Left forelimb (tissue), 1 donor: ENCODE measurements at places on chromosomes 2 and 18.

- no peak for DNase-seq
Measured at GRCh38 chr2:196390243-196391148, 219.1 kb upstream of the STK17B start.

GRCh38 chr2:85770786-85771409 lies 17.1 kb downstream of the ATOH8 start:
- DNase-seq: no peak

GRCh38 chr18:3759099-3759498 lies 309.1 kb downstream of the TGIF1 start:
- no peak for DNase-seq

GRCh38 chr2:152344579-152345195 lies 9.7 kb downstream of the FMNL2 start:
- DNase-seq: no peak

DNA sequence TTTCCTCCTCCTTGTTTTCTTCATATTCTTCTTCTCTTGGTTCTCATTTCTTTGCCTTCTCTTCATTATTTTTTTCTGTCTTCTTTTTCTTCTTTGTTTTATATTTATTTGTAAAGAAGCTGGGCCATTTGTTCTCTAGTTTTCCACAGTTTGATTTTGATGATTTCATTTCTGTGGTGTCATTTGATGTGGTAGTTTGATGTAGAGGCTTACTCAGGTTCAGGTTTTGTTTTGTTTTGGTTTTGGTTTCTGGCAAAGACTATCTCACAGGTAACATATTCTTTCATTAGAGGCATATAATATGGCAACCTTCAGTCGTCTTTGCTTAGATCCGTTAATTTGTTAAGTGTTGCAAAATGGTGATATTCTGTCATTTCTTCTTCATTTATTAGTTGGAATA lies 75.3 kb downstream of the BABAM2 start:
- DNase-seq: no peak

- DNase-seq: no peak
Measured at GRCh38 chr2:240902615-240903041, 3.5 kb upstream of the CROCC2 start.

GRCh38 chr2:134161170-134161547 lies 92.7 kb upstream of the MGAT5 start:
- DNase-seq: no peak

DNA sequence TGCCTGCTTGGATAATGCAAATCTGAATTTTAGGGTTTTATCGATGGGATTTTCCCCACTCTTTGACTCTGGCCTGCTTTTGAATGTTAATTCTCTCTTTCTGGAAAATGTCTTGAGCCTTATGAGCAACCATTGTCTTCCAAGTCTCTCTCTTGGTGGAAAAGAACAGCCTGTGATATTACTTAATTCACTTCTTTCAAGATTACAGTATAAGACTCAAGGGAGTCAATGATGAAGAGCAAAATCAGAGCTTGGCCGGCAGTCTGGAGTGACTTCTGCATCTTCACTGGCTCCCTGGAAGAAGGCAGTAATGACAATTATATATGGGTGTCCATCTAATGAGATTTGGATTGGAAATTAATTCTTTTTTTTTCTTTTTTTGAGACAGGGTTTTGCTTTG lies 122.9 kb upstream of the ZEB2 start:
- no peak for DNase-seq

GRCh38 chr2:892892-893291 lies 57.8 kb upstream of the SNTG2 start:
- DNase-seq: no peak

GRCh38 chr2:129888896-129889295 lies 90.6 kb upstream of the RAB6C start:
- DNase-seq: peak; percentile 23

- no peak for DNase-seq
Measured at GRCh38 chr18:41436772-41437171, 518.3 kb upstream of the PIK3C3 start.

DNA sequence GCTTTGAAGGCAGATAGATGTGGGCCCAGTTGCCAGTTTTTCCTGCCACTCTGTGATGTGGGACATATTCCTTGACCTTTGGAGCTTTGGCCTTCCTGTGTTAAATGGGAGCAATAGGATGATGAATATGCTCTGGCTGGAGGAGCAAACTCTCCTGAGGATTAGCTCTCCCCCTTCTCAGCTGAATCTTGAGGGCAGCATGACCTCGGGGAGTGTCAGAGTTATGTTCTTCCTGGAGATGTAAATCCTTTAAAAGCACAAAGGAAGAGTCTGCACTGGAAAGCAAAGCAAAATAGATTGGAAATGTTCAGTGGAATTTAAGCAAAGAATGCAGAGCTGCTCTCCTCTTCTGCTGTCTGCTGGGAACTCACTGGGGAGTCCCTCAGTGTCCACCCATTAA lies 160.1 kb downstream of the ALK start:
- no peak for DNase-seq

DNA sequence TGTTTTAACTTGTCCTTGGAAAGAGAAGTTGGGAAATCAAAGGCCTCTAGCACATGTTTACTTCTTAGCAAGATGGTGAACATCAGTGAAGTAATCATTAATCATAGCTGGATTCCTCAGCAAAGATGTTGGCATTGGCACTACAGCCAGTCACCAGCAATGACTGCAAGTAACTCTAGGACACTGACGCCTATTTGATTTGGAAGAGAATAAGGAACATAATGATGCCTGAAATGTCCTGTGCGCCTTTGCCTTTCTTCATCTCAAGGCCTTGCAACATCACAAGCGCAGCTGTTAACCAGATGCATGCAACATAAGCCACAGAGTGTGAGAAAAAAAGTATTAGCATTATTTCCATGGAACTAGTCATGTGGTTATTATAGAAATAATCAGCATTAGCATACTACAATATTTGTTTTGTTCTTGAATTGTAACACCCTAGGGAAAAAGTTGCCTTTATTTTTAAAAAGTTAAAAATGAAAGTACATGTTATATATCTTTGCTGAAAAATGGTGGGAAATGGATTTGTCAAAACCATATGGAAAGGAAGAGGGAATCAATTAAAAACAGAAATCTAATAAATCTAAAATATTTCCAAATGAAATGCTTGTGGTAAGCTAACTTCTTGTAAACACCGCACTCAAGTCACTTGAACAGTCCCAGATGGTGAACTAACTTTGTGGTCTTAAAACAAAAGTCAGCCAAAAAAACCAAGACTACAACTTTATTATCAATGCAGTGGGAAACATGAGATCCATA lies 55.6 kb downstream of the THADA start:
- DNase-seq: no peak

- no peak for DNase-seq
Measured at GRCh38 chr2:45888641-45889040, 237.2 kb downstream of the PRKCE start.

DNA sequence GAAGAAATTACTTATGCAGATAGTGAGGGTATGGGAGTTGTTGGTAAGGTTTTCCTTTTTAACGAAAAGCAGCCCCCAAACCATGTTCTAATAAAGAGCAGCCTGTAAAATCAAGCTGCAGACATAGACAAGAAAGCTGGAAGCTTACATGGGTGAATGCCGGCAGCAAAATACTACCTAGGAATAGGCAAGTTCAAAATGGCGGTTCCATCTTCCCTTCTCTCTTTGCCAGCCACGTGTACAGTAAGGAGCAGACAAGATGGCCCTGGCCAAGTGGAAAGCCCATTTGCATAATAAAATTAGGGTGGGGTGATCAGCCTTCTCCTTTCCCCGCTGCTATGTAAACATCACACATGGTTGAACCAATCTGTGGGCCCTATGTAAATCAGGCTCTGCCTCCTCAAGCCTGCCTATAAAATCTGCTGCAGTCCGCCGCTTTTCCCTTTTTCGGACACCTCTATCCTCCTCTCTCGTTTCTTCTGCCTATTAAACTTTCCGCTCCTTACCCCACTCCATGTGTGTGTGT lies 155.0 kb downstream of the ZBTB7C start:
- DNase-seq: no peak

GRCh38 chr2:146992466-146992865 lies 852.4 kb upstream of the ACVR2A start:
- DNase-seq: no peak

- no peak for DNase-seq
Measured at GRCh38 chr2:241456546-241456945, 51.8 kb downstream of the STK25 start.
